ENCODE measurements at places on chromosomes 7 and 10. TPM values are rescaled to one million over a fixed set of nuclear protein-coding genes. Genes with fewer than 3 reads are reported as not detected.

GRCh38 chr7:50815138-50815537 lies 32.4 kb upstream of the GRB10 start:
- H3K27me3 ChIP-seq = no peaks in the 10 kb centered on the region
- no peak overlapping the region for H3K4me3 ChIP-seq
- no peaks in the 10 kb centered on the region for H3K4me1 ChIP-seq

DNA sequence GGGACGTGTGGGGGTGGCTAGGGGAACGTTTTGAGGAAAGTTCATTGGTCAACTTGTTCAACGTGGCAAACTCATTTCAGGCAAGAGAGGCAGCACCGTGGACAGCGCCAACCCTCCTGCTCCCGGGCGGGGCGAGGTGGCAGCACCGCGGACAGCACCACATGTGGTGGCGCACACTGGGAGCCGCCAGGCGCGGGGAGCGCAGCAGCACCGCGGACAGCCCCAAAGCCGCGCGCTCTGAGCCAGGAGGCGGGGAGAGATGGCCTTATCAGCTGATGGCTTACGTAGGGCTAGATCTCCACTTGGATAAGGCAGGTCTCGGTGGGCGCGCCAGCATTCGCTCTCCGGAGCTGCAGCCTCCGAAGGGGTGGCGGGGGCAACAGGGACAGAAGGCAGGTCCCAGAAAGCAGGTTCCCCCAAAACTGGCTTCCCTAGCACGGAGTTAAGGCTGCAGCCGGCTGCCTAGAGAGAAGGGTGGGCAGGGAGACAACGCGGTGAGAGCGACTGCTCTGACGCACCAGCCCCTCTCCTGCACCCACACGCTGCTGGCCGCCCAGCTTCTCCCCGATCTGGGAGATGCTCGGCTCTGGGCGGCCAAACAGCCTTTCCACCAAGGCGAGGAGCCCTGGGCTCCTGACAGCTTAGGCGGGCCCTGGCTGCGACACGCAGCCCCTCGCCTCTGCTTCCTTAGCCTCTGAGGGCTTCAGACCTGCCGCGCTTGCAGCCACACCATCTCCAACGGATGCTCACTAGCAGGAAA lies at the start of gene HTR5A:
Gene HTR5A (plus strand): TSS at position 333 of the 760 bp plus-strand sequence. CDS start 576 bp downstream, outside the sequence.
- no peaks in the 10 kb centered on the region for H3K4me1 ChIP-seq
- H3K4me3 ChIP-seq = no peak within 1 kb of the TSS
- DNase-seq = peak; percentile 70
- no peak within 1 kb of the TSS for H3K27ac ChIP-seq

- no peak overlapping the region for H3K27ac ChIP-seq
- H3K36me3 ChIP-seq = no peaks in the 10 kb centered on the region
- no peaks in the 10 kb centered on the region for H3K27me3 ChIP-seq
- no peak for DNase-seq
These were observed 32.7 kb upstream of the STEAP4 start for GRCh38 chr7:88339195-88339922.

DNA sequence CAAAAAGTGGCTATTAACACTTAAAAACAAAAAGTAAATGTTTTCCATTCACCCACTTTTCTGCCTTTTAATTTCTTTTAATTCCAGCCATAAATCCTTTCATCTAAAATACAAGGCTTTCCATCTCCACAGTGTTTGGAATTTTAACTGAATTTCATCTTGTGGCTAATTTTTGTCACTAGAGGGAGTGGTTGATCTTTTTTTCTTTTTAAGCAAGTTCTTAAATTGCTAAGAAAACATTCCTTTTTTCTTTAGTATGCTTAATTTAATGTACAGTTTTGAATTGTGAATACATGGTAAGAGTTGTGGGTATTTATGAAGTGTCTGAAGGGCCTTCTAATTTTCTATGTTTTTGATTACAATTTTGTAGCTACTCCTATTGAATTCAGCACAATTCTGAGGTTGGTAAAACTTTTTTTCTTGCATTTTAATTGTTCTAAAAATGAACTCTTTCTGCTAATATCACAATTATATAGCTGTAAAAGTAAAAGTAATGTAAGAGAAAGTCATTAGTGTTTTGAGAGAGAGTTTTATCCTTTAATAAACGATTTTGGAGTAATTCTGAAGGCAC lies 54.9 kb upstream of the ANK3 start:
- no peaks in the 10 kb centered on the region for H3K27me3 ChIP-seq
- DNase-seq = no peak
- no peak overlapping the region for H3K27ac ChIP-seq
- H3K36me3 ChIP-seq = no peaks in the 10 kb centered on the region
- peaks cover 14% of the 10 kb centered on the region for H3K4me1 ChIP-seq

DNA sequence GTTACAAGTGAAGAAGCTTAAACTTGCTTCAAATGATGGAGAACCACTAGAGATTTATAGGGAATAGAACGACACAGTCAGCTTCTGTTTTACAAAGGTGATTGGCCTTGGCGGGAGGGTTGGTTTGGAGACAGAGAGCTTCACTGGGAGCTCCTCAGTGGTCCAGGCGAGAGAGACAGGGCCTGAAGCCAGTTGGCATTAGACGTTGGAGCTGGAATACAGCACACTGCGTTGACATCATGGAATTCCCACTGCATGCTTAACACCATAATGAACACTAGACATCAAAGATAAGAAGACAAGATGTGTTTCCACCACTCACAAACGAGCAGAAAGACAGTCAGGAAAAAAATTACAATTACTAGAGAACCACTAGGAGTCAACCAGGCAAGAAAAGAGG lies 67.8 kb downstream of the TBXAS1 start:
- DNase-seq = no peak
- H3K27ac ChIP-seq = no peak overlapping the region
- H3K36me3 ChIP-seq = no peaks in the 10 kb centered on the region
- no peaks in the 10 kb centered on the region for H3K27me3 ChIP-seq

- DNase-seq = no peak
- H3K27ac ChIP-seq = no peak overlapping the region
- no peak overlapping the region for H3K4me3 ChIP-seq
- H3K27me3 ChIP-seq = no peaks in the 10 kb centered on the region
These were observed 19.9 kb downstream of the COL17A1 start for GRCh38 chr10:104065748-104066147.

DNA sequence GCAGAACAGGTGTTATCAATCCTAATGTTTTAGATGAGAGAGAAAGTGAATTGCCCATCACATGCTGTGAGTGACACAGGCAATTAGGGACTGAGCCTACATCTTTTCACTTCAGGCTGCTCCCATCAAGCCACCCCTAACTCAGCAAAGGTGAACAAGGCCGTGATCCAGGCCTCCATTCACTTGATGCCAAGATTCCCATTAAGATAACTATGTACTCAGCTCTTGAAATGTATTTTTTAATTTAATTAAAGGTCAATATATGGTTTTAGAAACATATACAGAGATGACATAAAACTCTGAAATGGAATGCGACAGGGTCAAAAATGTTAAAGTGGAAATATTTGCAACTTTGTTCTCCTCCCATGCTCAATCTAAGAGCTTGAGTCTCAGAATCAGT lies 27.9 kb upstream of the UBE2H start:
- no peaks in the 10 kb centered on the region for H3K4me1 ChIP-seq
- no peak for DNase-seq
- no peaks in the 10 kb centered on the region for H3K27me3 ChIP-seq
- H3K27ac ChIP-seq = no peak overlapping the region

DNA sequence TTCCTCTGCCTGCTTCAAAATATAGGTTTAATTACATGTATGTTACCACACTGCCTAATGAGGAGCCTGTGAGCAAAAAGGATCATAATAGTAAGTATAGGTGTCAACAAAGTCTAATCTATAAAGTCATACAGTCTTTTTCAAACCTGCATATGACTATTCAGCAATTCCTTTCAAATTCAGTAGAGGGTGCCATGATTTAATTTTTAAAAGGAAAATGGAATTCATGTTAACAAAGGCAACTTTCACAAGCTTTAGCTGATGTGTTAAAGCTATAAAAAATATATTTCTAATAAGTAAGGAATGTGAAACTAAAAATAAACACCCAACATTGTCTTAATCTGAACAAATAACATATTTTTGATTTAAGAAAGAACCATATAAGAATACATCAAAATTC lies 52.1 kb downstream of the MPP7 start:
- peaks cover 52% of the 10 kb centered on the region for H3K4me1 ChIP-seq
- no peaks in the 10 kb centered on the region for H3K27me3 ChIP-seq

DNA sequence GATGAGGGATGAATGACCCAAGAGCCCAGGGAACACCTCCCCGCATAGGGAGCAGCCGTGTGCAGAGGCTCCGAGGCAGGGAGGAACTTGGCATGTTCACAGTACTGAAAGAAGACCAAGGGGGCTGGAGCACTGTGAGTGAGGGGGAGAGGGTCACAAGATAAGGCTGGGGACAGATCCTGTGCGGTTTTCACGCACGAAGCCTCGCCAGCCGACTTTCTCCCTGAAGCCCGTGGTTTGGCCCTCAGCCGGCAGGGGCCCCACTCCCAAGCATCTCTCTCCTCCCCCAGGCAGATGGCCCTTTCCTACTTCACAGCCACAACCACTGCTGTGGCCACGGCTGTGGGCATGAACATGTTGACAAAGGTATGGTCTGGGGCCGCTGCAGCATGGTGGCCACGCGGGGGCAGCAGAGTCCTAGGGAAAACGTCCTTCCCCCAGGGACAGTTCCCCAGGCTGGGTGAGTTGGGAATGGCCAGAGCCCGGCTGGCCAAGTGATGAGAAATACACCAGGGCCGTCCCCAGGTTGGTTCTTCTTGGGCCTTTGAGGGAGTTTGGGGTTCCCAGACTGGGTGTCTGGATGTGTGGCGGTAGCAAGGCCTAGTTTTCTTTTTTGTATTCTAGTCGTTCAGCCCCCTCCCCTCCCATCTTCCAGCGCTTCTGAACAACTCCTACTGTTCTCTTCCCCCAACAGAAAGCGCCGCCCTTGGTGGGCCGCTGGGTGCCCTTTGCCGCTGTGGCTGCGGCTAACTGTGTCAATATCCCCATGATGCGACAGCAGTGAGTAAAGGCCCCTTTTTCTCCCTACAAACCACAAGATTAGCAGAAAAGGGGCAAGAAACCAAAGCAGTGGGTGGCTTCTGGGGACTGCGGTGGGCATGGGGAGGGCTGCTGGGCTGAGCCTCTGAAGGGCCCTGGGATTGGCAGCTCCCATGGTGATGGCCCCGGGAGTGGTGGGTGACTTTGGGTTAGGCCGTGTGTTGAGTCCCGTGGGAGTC lies 14.4 kb upstream of the WBP1L start:
- DNase-seq = peak; percentile 94
- peaks cover 11% of the 10 kb centered on the region for H3K4me1 ChIP-seq
- no peak overlapping the region for H3K4me3 ChIP-seq
- H3K27me3 ChIP-seq = no peaks in the 10 kb centered on the region

GRCh38 chr10:133274751-133275683 lies 1.7 kb downstream of the ADAM8 start:
- H3K27me3 ChIP-seq = peaks cover 17% of the 10 kb centered on the region
- peaks cover 4% of the 10 kb centered on the region for H3K36me3 ChIP-seq

ZNF248 gene
- 40.2 TPM for total RNA-seq

COL28A1 gene
- total RNA-seq = 9.9 TPM

Measured in sigmoid colon (tissue), 7 donors.